ENCODE measurements at places on chromosomes 3 and 15.

DNA sequence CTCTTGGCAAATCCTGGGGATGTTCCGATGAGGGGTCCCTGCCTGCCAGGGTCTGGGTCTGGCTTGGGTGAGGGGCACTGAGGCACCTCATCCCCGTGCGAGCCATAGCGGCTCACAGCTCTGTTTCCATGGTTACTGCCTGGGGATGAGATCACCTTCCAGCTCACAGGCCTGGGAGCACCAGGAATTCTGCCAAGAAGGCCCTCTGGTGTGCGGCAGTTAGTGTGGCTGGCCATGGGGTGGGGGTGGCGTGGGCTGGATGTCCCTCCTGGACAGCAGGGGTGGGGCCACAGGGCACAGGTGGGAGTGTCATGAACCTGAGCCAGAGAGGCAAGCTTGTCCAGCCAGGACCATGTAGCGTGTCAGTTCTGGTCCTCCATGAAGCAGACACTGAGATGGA, 22.1 kb upstream of the PRR23E start:
- DNase-seq: no peak

DNA sequence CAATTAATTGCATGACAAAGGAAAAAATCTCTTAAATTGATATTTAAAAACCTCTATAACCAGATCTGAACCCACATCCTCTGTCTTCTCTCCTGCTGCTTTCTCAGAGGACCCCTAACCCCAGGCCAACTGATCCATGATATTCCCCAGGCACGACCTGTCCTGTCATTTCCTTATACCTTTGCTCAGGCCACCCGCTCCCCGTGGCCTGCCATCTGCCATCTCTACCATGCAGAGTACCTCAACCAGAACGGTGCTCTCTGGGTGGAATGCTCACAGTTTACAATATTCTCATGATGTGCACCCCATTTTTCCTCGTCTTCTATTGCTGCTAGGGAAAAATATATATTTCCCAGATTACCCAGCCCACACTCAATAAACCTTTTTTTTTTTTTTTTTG, 57.7 kb downstream of the ARHGEF3 start:
- DNase-seq: no peak

DNA sequence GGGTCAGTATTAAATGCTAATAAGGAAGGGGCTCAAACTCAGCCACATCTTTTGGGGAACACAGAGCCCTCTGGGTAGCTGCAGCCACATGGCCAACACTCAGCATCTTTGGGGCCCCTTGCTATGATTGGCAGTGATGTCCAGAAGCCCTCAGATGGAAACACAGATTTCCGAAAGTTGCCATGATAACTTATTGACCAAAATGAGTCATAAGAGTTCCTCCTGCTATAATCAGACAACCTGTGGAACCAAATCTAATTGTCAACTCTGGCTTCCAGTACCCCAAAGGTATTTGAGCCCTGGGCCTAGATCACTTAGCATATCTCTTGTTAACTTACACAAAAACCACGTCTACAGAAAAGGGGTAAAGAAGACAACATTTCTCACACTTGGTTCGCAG, 392.2 kb downstream of the KCNH8 start:
- no peak for DNase-seq

DNA sequence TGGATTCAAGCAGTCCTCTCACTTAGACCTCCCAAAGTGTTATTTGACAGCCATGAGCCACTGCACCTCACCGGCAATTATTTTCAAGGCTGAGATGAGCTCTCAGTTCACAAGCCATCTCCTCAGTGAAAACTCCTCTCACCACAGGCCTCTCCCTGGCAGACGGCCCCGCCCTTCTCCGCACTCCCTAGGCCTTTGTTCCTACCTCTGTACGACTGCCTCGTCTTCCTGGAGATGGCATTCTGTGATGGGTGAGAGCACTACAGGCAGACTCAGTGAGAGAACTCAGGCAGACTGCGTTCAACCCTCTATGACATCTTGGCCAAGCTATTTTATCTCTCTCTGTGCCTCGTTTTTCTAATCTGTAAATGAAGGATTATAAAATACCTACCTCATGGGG, 67.0 kb upstream of the TPM1 start:
- no peak for DNase-seq

DNA sequence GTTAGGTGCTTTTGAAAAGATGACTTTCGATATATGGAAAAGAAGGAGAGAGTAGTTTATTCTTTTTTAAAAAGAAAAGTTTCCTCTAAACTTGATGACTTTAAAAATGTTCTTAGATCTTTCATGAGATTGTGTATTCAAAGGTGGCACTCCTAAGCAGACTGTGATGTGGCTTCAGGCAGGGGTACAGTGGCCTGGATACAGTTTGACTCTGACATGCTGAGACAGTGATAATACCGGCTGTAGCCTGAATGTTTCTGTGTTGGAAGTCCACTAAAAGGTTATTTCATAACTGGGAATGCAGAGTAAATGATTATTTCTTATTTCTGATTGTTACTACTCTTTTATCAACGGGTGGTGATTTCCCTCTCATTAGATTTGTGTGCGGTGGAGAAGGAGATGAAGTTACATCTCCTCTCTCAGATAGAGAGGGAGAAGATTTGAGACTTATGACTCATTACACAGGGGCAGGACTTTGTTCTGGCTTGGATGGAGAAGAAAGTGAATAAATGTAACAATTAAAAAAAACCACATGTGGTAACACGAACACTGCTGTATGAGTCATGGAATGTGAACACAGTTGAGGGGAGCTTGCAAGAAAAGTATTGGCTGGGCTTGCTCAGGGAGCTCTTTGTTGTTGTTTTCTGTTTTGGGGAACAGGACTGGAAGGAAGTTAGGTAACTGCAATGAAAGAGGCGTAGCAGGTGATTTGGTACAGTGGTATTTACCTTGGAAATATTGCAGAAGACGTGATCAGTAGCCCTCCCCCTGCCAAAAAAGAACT, 21.6 kb downstream of the SPTSSB start:
- no peak for DNase-seq

DNA sequence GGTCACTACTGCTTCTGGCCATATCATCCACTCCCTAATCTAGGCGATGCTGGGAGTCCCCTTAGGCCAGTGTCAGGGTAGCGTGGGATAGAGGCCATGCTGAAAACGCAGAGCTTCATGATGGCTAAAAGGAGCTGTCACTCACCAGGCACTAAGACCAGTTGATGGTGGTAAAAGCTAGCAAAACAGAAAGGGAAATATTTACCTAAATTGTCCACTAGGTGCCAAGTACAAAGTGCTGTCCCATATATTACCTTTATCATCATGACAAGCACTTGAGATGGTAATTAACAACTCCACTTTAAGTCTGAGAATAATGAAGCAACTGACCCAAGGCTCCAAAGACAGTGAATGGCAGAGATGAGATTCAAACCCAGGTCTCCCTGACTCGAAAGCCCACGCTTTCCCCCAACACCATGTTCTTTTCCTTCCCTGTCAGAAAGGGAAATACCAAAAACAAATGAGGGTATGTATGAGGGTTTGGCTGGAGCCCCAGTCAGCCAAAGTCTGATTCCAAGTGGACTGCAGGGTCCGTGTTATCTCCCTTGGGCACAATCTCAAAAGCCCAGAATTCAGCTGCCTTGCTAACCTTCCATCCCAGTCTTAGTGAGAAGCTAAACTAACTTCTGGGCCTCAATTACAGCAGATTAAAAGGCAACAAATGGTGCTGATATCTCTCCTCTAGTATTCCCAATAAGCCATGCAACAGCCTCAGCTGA, 84.7 kb downstream of the RBPMS2 start:
- DNase-seq: no peak

DNA sequence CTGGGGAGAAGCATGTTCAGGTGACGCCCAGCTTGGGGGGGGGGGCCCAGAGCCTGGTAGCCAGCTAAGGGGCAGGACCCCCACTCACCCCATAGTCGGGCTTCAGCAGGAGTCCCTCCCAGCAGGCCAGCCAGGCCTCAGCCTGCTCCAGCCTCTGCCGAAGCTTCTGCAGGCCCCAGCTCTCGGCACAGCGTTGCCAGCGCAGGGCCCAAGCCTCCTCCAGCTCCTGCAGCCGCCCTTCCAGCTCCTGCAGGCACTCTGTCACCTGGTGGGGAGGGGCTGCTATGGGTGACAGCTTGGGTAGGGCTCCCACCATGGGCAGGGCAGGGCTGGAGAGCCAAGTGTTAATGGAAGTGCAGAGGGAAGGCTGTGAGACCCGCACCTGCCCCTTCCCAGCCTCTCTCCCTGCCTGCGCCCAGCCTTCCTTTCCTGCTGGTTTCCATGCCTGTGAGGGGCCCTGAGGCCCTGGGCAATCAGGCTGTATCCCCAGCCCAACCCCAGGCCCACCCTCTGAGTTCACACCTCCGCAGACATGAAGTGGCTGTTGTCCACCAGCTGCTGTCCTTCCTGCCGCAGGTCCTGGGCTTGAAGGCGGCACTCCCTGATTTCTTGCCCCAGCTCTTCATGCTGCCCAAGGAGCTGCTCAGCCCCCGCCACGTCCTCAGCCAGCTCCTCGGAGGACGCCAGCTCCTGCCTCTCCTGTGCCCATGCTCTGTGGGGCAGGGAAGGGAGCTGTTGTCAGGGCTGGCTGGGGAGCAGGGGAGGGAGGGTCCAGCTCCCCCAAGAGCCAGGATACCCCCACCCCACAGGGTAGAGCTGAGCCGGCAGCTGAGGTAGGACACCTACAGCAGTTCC, 14.3 kb downstream of the PLA2G4B start:
- no peak for DNase-seq

DNA sequence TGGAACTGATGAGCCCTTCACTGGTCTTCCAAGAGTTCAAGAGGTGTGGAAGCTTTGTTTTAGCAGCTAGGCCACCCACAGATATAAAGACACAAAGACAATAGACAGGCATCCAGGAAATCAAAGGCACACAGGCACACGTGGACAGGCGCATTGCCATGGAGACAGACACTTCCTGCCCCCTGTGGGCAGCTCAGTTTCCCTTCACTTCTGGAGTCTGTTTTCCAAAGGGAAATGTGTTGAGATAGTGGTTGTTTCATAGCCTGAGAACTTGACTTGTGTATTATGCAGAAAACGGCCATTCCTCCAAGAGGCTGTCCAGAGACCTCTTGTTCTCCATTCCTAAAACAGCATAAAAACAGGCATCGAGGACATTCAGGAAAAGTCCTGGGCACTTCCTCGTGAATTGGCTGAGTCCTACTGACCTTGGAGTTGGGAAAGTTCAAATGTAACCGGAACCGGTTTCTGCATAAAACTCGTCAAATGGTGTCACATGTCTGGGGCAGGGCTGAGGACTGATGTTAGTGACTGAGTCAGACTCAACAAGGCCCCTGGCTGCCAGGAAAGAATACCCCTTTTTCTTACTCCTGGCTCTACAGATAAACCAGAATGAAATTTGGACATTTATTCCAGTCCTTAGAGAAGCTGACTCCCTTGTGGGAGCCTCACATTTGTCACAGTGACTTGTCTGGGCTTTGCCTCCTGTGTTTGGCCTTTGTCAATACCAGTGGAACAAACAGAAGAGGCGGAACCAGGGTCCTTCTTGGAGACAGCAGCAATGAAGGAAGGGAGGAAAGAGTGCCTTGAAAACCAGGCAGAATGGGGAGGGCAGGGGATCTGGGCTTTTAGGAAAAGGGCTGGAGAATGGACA, 1.3 kb downstream of the ALPK3 start:
- DNase-seq: no peak

GRCh38 chr15:50873935-50874361, 34.5 kb upstream of the AP4E1 start:
- DNase-seq: no peak
